ENCODE measurements at places on chromosomes 11 and 22.

GRCh38 chr11:110761131-110761530 lies 48.9 kb upstream of the ARHGAP20 start:
- DNase-seq, result no peak

- no peak for DNase-seq
Observed at GRCh38 chr22:46769191-46769675, 6.8 kb downstream of the TBC1D22A start.

DNA sequence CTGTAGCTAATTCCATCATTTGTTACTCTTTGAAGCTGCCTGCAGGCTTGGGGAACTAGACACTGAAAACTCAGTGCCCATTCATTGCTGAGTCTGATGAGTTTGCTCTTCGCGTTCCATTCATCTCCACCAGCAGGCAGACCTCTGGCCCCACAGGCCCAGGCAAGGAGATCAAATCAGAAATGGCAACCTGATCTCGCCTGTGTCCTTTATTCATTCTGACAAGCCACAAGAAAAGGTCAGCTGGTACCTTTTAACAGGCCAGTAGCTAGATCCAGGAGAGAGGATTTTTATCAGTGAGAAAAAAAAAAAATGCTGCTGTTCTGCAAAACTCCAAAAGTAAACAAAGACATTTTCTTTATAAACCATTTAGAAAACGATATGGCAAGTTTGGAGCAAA lies 742.5 kb downstream of the ETS1 start:
- no peak for DNase-seq

DNA sequence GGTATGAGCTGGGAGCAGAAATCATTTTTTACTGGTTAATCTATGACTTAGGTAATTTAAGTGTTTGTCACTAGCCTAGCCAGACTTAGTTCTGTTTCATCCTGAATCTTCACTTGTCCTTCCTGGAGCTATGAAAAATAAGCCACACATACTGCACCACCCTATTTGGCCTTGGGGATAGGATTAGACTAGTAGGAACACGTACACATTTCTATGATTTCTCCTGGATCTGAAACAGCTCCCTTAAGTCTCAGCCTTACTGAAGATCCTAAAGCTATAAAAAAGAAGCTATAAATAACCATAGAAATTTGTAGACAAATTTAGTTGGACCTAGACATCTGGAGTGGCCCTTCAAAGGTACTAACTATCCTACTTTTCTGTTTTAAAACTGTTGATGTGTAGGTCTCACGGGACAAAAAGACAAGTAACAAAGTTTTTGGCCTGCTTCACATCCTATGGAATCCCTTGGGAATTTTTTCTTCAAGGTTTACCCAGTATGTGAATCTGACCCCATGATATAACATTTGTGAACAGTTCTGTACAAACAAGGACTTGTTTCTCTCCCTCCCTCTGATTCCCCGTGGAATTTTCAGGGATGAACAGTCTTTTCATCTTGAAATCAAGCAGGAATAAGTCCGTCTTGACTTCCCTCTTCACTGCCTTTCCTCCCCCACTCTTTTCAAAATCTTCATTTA lies 275.0 kb downstream of the FAM76B start:
- no peak for DNase-seq

DNA sequence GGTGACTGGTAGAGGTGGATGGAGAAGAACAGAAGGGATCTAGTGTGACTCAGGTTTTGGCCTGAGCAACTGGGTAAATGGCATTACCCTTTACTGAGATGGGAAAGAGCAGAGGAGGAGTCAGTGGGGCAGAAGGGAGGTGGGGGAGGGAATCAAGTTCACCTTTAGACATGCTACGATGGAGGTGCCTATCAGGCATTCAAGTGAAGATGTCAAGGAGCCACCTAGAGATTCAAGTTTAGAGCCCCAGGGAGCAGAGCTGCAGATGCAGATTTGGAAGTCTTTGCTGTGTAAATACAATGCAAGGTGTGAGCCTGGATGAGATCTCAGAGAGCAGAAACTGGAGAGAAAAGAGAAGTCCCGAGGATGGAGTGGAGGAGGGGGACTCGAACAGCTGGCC lies 979 bp upstream of the MOGAT2 start:
- DNase-seq, result no peak

DNA sequence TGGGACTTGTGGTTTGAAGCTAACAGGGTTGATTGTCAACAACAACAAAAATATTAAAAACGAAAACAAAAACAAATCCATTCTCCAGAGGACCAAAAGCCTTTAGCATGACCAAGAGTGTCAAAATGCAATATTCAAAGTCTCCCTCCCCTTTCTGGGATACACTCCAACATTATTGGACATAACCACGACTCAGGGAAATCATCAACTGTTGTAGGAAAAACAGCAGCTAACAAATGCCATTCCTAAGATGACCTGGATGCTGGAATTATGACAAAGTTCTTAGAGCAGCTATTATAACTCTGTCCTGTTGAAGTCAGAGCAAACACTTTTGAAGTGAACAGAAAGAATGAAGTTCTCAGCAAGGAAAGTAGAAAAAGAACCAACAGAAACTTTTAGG lies 143.0 kb downstream of the TMEM135 start:
- DNase-seq, result no peak

- DNase-seq, result no peak
Observed at GRCh38 chr11:109864151-109864661, 229.0 kb upstream of the ZC3H12C start.

DNA sequence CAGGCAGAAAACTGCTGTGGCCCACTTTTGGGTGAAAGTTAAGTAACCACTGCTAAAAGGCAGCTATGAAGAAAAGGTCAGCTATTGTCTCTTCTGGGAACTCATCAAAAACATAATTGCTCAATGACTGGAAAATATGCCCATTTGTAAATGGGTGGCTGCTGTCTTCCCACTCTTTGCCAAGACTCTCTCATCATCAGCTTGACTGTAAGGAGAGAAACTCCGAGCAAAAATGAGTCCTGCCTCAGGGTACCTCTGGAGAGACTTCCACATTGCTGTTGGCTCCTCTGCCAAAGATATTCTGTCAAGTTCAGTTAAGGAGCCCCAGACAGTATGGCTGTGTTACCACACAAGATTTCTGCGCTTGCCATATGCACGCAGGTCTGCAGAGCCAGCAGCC lies 138.7 kb downstream of the BBOX1 start:
- DNase-seq, result no peak

DNA sequence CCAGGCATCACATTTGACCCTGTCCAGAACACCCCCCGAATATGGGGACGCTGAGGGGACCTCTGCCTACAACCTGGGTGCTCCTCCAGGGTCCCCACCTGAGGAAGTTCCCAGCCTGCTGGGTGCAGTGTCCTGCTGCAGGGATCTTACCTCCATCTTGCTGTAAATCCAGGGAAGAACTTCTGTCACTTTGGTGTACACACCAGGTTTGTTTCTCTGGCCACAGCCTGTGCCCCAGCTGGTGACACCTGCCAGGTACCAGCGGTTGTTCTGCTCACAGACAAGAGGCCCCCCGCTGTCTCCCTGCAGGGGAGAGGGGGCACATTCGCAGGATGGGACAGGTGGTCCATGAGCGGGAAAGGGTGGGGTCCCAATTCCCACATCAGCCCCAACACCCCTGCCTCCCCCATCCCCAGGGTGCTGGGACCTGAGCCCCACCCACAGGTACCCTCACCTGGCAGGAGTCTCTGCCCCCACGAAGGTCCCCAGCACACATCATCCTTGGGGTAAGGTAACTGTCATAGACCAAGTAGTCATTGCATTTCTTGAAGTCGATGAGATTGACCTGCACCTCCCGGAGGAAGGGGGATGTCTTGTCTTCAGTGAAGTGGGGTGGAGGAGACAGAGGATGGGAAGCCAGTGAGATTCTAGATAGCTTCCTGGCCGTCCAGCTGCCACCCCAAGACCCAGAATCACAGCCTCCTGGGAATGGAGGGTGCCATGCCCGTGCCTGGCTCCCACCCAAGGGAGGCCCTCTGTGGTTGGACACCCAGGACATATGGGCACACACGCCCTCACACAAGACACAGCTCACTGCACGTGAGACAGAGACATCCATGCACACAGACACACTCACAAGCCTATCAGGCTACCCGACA lies 25.5 kb downstream of the TMPRSS13 start:
- no peak for DNase-seq

DNA sequence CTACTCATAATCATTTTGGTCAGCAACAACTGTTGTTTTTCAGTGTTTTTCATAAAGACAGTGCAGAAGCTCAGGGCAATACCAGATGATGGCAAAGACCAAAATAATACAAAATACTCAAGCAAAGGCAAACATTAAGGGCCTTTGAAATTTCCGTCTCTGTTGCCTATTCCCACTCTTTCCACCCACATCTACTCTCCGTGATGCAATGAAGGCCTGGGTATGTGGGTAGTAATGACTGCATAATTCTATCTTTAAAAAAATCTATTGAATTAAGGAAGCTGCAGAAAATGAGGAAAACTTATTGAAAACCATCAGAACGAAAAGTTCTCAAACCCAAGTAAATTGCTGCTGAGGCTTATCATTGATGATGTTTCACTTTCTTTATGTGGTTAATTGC lies 203.3 kb downstream of the MAML2 start:
- DNase-seq, result no peak

DNA sequence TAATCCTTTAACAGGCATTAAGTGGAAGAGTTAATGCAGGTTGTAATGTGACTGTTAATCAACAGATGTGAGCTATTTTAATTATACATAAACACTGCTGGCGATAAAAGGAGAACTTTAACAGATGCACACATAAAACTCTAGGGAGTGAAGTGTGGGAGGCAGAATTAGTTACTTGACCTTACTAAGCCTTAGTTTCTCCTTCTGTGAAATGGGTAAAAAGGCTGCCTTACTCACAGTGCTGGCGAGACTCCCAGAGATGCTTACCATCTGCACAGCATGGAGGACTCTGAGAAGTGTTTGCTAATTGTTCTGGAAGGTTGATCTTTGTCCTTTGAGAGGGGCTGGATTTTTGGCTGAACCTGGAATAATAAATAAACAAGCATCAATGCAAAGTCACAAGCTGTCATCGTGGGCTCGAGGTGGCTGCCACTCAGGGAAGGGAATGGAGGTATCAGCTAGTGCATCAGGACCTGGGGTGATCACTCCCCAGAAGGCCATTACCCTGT lies 58.6 kb upstream of the MPEG1 start:
- DNase-seq, result no peak

- DNase-seq, result no peak
Observed at GRCh38 chr11:2883979-2884815, 1.4 kb downstream of the CDKN1C start.
